HL-60 (cell line): ENCODE measurements at places on chromosomes 2 and 18.

DNA sequence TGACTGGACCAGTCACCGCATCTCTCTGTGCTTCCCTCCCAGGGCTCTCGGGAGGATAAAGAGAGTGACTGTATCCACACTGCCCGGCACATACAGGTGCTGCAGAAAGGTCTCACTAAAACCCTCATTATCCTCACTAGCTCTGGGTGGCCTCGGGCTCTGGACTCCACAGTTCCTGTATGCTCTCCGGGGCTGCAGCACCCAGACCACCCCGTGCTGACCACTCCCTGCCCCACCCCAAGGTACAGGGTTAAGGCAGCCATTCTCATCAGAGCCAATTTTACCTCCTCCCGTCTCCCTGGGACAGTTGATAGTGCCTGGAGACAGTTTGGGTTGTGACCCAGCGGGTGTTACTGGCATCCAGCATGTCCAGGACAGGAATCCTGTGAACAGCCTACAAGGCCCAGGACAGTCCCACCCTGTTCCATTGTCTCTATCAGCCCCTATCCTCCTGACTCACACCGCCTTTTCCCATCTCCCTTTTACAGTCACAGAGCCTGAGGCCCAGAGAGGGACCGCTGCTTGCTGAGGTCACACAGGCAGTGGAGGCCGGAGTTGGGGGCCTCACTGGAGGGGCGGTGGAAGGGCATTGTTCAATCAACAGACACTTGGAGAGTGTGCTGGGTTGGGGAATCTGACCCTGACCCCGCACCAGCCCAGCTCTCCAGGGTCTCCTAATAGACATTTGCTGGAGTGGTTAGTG is 1.7 kb downstream of the ZAP70 start:
- no peak for DNase-seq

DNA sequence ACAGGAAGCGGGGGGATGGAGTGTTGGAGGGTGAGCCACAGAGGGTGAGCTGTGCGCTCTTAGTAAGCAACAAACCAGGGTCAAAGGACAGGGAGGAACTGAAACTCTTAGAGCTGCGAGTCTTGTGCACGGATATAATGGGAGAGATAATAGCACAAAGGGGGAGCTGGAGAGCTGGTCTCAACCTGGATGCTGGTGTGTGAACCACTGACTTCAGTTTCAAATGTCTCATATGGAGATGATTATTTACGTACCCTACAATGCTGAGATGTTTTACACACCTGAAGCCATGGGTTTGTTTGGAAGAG is 35.9 kb downstream of the PTGR3 start:
- peak; percentile 43 for DNase-seq

DNA sequence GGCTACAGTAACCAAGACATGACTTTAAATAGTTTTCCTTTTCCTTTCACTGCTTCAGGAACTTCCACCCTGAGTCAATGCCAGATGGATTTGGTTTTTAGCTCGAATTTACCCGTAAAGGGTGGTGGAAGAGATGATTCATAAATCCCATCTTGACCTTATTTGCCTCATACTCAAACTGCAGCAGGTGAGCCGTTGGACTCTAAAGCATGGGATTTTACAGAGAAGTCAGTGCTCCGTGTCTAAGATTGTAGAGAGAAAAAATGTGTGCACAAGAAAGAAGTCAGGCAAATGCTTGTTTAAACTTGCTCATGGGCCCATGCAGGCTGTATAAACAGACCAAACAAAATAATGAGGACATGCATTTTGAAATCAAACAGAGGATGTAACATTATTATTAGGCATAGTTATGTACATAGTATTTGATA is 369.7 kb upstream of the TRIB2 start:
- no peak for DNase-seq

- DNase-seq = no peak
Measured at GRCh38 chr2:112010751-112011150, 44.3 kb upstream of the TMEM87B start.

DNA sequence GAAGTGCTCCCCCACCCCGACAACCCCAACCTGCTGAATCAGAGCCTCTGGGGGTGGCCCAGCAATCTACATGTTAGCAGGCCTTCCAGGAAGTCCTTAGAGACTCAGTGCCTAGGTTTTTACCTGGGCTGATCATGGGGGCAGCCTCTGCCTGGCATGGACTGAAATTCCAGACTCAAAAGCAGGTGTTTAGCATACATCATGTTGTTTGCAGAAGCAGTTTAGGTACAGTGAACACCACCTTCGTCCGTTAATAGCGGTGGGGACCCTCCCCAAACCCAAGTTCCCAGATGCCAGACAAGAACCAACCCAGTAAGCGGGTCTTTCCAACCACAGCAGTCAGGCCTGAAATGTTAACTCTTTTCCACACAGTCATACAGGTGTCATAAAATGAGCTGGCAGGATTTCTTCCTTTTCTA is 26.4 kb upstream of the GALR1 start:
- DNase-seq = no peak

DNA sequence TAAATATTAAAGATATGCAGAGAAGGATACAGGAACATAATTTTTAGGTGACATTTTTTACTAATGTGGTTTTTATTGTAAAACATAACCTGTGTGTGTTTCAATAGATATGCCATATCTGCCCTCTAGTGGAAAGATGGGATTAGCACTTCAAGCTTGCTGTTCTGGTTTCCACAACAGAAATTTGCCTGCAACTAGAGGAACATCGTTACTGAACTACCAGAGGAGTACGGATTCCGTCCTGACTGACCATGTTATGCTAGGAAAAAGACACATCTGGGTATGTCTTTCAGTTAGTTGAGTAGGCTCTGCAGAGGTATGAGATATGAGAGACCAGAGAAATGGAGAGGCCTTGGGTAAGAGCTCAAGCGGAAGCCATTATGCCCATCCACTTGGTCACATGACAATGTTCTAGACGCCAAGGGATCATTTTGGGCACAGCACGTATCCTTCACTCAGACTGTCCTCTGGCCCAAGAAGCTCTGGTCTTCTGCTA is 104.9 kb downstream of the MBD2 start:
- DNase-seq = peak; percentile 34

DNA sequence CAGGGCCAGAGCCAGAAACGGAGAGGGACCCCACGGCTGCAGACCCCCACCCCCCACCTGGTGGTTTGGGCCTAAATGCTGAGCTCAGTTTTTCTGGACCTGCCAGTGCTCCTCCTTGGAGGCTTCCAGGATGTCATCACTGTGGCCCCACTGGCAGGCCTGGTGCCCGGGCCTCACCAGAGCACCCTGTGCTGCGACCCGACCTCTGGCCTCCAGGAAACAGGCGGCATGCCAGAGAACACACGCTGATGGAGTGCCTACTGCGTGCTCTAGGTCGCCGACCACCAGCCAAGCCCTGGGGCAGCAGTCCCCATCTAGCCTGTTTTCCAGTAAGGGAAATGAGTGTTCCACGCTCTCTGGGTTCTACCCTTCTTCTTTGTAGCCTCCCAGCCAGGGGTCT is 33.8 kb downstream of the HS6ST1 start:
- no peak for DNase-seq

GRCh38 chr2:88885275-88885674 is 193.8 kb downstream of the RPIA start:
- DNase-seq = no peak

- DNase-seq = no peak
Measured at GRCh38 chr18:51617572-51618260, 420.2 kb upstream of the MEX3C start.

- DNase-seq = no peak
Measured at GRCh38 chr2:149068996-149069888, 30.7 kb downstream of the LYPD6B start.

GRCh38 chr2:190785334-190785733 is 95.3 kb upstream of the GLS start:
- DNase-seq = no peak

- peak; percentile 8 for DNase-seq
Measured at GRCh38 chr2:238425979-238426567, 654 bp upstream of the ASB1 start.

DNA sequence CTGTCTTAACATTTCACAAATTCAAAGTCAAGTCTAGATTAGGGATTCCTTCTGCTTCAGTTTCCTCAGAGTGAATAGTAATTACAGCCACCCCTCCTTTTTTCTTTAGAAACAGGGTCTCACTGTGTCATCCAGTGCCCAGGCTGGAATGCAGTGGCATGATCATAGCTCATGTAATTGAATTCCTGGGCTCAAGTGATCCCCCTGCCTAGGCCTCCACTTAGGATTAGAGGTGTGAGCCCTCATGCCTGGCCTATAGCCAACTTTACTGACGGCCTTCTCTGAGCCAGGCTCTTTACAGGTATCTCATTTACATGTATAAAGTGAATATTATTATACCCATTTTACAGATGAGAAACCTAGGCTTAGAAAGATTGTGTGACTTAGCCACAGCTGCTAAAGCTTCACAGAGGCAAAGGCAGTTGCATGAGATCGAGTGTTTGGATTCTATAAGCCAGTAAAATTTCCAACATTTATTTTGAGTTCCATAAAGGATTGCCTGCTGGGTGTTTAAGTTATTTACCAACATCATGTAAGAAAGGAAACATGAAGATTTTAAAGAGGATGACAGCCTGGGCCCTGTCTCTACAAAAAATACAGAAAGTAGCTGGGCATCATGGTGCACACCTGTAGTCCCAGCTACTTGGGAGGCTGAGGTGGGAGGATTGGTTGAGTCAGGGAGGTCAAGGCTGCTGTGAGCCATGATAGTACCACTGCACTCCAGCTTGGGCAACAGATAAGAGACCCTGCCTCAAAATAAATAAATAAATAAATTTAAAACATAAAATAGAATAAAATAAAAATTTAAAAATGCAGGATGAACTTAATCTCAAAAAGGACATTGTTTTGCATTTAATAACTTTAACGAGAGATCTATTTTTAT is 1.8 kb downstream of the ENOSF1 start:
- DNase-seq = no peak

DNA sequence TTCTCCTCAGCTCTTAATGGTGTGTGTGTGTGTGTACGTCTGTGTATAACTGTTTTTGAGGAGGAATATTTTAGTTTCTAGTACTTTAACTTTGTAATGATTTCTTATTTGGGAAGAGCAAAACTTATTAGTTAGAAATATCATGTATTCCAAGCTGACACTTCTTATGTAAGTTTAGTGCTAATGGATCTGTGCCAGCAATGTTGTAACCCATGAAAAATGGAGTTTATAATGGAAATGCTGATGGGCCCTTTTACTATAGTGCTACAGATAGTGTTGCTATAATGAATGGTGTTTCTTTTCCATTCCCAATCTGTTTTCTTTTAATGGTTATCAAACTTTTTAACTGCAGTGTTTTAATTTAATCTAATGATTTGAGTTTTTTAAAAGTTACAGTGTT is 49.8 kb upstream of the OTX1 start:
- no peak for DNase-seq

DNA sequence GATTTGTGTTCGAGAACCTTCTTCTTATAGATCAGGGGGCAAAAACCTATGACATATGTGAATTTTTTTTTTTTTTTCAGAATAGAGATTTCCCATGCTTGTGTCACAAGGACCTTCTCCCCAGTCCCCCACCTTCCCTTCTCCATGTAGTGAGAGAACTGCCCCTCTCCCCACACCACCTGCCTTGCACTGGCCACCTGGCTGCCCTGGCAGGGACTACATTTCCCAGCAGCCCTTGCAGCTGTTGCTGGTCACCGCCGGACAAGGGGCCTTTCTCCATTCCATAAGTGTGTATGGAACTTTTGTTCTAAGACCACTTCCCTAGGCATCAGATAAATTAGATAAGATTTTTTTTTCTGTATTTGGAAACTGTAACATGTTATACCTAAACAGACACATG is 22.2 kb downstream of the MBP start:
- DNase-seq = no peak

DNA sequence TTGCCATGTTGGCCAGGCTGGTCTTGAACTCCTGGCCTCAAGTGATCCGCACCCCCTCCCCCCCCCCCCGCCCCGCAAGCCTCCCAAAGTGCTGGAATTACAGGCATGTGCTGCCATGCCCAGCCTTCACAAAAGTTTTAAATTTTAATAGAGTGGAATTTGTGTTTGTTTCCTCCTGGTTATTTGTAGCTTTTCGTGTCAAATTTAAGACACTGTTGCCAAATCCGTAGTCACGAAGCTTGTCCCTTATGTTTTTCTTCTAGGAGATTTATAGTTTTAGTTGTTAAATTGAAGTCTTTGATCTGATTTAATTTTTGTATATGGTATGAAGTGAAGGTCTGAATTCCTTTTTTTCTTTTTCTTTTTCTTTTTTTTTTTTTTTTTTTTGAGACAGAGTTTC is 14.7 kb downstream of the ZNF236 start:
- DNase-seq = no peak

GRCh38 chr2:208792766-208793165 is 386.2 kb downstream of the PTH2R start:
- DNase-seq = no peak

- peak; percentile 26 for DNase-seq
Measured at GRCh38 chr2:151230627-151231140, 31.0 kb downstream of the RBM43 start.

GRCh38 chr2:174859563-174860169 is 95.4 kb upstream of the CHRNA1 start:
- DNase-seq = no peak

- DNase-seq = no peak
Measured at GRCh38 chr18:47345291-47345690, 93.8 kb upstream of the SKOR2 start.

GRCh38 chr2:106596844-106597243 is 109.7 kb downstream of the CD8B2 start:
- DNase-seq = no peak

- peak; percentile 90 for DNase-seq
Measured at GRCh38 chr18:62425465-62426190, 97.2 kb upstream of the ZCCHC2 start.

GRCh38 chr2:205358351-205358815 is 323.9 kb upstream of the NRP2 start:
- no peak for DNase-seq

DNA sequence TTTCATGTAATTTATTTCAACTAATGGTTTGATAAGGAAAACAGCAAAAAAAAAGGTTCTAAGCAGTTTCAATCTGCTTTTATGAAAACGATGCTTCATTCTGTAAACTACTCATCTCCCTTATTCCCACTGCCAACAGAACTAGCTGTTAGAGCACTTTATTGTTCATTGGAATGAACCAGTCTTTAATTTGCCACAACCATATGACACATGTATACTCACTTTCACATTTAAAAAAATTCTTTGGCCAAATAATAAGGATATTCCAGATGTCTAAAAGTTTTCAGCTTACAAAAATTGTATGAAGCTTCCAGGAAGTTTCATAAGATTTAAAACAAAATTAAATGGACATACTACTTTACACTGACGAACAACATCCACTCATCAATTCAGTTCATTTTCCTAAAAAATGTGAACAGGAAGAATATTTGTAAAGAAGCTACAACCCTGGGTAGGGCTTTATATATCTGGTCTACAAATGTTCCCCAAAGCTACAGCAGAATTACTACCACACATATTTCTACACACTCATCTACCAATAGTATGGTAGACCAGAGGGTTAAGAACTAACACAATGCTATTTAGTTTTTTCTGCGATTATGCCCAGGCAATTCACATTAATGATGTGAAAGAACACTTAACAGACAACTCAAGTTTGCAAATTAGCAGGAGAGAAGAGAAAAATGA is 37.7 kb downstream of the ZNF521 start:
- no peak for DNase-seq
